ENCODE measurements at places on chromosomes 16 and 17.

- no peak overlapping the region for H3K27ac ChIP-seq
- peaks cover 40% of the 10 kb centered on the region for H3K36me3 ChIP-seq
- no peak for DNase-seq
- peaks cover 20% of the 10 kb centered on the region for H3K4me1 ChIP-seq
- H3K27me3 ChIP-seq = no peaks in the 10 kb centered on the region
Measured at GRCh38 chr16:1823821-1824220, 2.8 kb downstream of the HAGH start.

DNA sequence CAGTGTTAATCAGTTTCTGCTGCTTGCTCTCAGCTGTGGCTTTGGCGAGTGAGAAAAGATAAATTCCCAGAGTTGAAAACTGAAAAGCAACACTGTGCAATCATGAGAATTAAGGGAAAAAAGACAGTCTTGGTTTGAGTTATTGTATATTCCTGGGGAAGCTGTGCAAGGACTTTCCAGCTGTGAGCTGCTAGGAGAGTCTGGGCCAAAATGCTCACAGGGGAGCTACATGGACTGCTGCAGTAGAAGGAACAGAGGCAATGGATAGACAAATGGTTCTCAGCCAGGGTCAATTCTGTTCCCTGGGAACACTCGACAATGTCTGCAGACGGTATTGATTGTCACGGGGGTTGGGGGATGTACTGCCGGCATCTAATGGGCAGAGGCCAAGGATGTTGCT is 102.0 kb upstream of the ADAMTS18 start:
- H3K4me3 ChIP-seq = no peak overlapping the region
- H3K27me3 ChIP-seq = no peaks in the 10 kb centered on the region
- no peaks in the 10 kb centered on the region for H3K36me3 ChIP-seq
- H3K27ac ChIP-seq = no peak overlapping the region
- no peaks in the 10 kb centered on the region for H3K4me1 ChIP-seq
- DNase-seq = no peak

- H3K4me3 ChIP-seq = no peak overlapping the region
- no peak overlapping the region for H3K27ac ChIP-seq
- no peak for DNase-seq
- H3K27me3 ChIP-seq = no peaks in the 10 kb centered on the region
Measured at GRCh38 chr17:34797720-34798119, 163.5 kb downstream of the CCT6B start.

DNA sequence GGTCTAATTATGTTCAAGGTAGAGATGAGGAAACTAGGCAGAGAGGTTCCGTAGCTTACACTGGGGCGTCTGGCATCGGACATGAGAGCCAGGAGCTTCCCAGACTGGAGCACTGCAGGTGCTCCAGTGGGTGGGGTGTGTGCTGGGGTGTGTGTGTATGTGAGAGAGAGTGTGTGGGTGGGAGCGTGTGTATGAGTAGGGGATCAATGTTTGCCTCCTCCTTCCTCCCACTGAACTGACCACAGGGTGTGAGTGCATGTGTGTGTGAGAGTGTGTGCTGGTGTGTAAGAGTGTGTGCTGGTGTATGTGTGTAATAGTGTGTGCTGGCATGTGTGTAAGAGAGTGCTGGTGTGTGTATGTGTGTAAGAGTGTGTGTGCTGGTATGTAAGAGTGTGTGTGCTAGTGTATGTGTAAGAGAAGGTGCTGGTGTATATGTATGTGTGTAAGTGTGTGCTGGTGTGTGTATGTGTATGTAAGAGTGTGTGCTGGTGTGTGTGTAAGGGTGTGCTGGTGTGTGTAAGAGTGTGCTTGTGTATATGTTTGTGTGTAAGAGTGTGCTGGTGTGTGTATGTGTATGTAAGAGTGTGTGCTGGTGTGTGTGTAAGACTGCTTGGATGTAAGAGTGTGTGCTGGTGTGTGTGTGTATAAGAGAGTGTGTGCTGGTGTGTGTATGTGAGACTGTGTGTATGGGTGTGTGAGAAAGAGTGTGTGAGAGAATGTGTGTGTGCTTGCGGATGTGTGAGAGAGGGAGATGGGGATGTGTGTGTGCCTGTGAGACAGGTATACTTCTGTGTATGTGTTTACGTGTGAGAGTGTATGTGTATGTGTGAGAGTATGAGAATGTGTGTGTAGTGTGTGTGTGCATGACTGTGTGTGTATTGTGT is 139.9 kb downstream of the MRM1 start:
- H3K4me3 ChIP-seq = no peak overlapping the region
- no peaks in the 10 kb centered on the region for H3K4me1 ChIP-seq
- no peak overlapping the region for H3K27ac ChIP-seq
- no peaks in the 10 kb centered on the region for H3K36me3 ChIP-seq

DNA sequence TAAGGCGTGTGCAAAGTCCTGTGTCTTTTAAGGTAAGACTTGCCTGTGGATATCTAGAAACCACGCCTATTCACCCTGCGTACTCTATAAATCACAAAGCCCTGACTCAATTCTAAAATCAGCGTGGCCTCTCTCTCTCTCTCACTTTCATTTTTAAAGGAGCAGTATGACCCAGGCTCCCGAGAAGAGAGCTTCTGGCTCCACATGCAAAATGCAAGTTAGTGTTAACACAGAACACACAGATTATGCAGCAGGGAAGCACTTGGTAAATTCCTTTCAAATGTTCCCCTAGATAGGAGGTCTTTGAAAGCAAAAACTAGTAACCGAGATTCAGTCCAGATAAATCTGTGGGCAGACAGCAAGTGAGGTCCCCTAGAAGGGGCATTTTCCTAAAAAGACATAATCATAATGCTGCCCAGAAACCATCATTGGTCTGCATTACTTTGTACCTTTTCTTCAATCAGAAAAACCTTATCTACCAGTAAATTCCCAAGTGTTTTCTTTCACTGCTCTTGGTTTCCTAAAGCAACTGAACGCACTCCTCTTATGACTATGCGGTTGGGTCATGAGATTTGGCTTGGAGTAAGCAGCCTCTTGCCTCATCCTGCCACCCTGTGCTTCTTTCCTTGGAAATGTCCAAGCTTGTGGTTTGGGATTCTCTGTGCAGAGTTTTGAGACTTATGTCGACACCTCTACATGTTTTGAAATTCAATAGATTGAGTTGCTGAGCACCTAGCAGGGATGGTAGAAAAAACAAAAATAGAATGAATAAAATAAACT is 31.7 kb upstream of the KCNJ2 start:
- H3K27ac ChIP-seq = peak overlapping the region; percentile 73
- H3K4me3 ChIP-seq = peak overlapping the region; percentile 26

GRCh38 chr16:19997734-19998133 is 76.0 kb downstream of the GPR139 start:
- H3K4me3 ChIP-seq = no peak overlapping the region
- H3K27me3 ChIP-seq = no peaks in the 10 kb centered on the region
- no peaks in the 10 kb centered on the region for H3K36me3 ChIP-seq
- no peak overlapping the region for H3K27ac ChIP-seq

DNA sequence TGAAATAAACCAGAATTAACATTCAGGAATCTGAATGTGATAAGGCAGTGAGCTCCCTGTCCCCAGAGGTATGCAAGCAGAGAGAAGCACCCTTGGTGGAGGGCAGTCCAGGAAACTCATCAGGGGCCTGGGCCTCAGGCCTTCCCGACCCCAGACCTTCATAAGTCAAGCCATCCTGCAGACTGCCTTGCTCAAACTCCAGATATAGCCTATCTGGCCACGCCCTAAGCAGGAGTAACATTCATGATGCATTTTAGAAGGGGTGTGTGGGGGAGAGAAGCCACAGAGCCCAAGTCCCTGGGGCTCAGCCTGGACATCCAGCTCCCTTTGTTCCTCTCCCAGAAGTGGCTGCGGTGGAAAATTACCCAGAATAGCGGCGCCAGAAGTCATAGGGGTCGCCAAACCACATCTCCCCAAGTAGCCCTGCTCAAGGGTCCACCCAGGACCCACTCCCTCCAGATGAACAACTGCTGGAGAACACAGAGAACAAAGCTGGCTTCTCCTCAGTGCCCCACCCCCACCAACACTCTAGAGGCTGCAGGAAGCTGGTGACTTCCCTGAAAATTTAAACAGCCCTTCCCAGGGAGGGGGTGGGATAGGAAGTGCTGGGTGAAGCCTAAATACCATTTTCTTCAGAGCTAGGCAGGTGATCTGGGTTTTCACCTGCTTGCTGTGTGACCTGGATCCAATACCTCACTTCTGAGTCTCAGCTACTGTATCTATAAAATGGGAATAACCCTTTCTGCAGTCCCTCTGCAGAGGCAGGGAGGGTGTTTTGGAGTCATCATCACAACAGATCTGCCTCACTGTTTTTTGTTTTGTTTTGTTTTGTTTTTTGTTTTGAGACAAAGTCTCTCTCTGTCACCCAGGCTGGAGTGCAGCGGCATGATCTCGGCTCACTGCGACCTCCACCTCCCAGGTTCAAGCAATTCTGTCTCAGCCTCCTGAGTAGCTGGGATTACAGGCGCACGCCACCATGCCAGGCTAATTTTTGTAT is 1.5 kb upstream of the SREBF1 start:
- peak overlapping the region; percentile 98 for H3K27ac ChIP-seq
- DNase-seq = peak; percentile 68

Measured in Peyer's patch (tissue), 4 donors.